ENCODE measurements at places on chromosomes 1 and 21. TPM values are rescaled to one million over a fixed set of nuclear protein-coding genes. Genes with fewer than 3 reads are reported as not detected.

DNA sequence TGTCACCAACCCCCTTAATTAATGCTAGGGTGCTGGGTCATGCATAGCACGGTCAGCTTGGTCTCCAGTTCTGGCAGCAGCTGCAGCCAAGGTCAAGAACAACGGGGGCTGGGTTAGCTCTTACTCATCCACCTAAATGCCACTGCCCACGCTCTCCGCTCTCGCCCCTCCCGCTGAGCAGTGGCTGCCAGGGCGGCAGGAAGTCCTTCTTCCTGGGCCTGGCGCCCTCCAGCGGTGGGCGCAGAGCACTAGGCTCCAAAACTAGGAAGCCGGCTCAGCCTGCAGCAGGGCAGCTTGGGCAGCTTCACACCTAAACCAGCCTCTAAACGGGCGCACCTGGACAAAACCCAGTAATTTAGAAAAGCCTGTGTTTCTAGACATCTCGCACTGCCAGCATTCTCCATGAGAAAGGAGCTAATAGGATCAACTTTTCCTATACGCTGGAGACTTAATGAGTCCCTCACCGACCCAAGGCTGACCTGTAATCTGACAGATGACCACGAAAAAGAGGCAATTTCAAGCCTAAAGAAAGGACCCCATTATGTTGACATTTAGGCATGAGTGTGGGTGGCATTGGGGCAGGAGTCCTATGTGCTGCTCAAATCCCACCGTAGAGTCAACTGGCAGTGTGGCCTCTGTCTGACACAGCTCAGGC is 78.4 kb upstream of the LRRN2 start:
- H3K27ac ChIP-seq: no peak overlapping the region
- H3K4me1 ChIP-seq: peaks cover 7% of the 10 kb centered on the region
- H3K36me3 ChIP-seq: no peaks in the 10 kb centered on the region

DNA sequence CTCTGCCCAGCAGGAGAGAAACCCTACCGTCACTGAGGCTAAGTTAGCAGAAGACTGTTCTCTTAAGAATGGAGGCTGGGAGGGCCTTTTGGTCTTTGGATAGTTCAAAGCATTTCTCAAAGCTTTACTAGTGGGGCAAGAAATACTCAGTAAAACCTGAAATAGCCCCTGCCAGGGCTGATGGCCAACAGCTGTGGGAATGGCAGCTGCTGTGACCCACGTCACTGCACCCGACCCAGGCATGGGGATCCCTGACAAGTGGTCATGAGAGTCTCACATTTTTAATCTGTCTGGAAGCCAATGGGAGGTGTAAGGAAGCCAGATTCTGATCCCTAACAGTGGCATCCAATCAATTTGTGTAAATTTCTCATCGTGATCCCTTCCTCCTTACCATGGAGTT is 44.5 kb upstream of the ENAH start:
- H3K27ac ChIP-seq: no peak overlapping the region
- H3K4me3 ChIP-seq: no peak overlapping the region
- H3K27me3 ChIP-seq: peaks cover 3% of the 10 kb centered on the region
- H3K4me1 ChIP-seq: peaks cover 3% of the 10 kb centered on the region

DNA sequence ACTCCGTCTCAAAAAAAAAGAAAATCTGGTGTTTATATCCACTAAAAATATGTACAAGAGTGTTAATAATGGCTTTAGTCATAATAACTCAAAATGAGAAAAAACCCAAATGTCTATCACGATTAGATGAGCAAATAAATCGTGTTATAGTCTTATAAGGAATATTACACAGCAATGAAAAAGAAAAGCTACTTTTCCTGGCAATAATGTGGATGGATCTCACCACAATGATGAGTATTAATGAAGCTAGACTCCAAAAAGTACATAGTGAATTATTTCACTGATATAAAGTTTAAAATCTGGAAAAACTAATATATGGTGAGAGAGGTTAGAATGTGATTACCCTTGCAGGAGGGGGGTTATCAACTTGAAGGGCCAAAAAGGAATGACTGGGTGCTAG is 9.7 kb downstream of the CD244 start:
- no peaks in the 10 kb centered on the region for H3K27me3 ChIP-seq
- DNase-seq: no peak

DNA sequence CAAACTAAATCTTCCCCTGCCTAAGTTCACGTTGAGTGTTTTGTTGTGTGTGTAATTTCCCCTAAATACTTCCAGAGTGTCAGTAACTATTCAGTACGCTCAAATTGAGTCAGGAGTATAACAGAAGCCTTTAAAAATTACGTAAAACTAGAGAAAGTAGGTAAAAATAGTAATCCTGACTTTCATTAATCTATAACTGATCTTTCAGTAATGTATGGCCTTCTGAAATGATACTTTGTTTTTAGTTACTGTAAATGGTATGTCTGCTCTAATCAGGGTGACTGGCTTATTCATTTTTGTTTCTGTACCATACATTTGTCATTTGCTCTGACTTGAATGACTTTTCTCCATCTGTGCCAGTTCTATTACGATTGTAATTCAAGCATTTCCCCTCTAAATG is 29.4 kb downstream of the MIER1 start:
- H3K27ac ChIP-seq: no peak overlapping the region
- no peak for DNase-seq
- peaks cover 11% of the 10 kb centered on the region for H3K36me3 ChIP-seq
- no peaks in the 10 kb centered on the region for H3K27me3 ChIP-seq
- no peak overlapping the region for H3K4me3 ChIP-seq
- H3K4me1 ChIP-seq: no peaks in the 10 kb centered on the region

GRCh38 chr1:30134466-30135217 is 588.7 kb downstream of the MATN1 start:
- peaks cover 21% of the 10 kb centered on the region for H3K27me3 ChIP-seq
- H3K4me3 ChIP-seq: no peak overlapping the region
- H3K4me1 ChIP-seq: peaks cover 2% of the 10 kb centered on the region
- H3K36me3 ChIP-seq: no peaks in the 10 kb centered on the region

DNA sequence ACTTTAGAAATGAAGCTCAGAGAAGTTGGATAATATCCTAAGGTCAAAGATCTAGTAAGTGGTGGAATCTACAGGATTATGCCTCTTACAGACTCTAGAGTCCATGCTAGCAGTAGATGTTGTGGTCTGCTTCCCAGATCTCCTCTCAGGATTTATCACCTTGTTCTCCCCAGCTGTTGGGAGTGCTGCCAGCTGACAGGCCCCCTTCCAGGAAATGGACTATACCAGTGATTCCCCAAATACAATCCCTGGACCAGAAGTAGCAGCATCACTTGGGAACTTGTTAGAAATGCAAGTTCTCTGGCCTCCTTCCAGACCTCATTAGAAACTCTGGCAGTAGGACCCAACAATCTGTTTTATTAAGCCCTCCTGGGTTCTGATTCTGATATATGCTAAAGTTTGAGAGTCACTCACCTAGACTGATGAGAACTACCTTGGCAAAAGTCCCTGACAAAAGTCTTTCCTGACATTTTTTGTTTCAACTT is 24.5 kb upstream of the NTNG1 start:
- DNase-seq: no peak
- no peaks in the 10 kb centered on the region for H3K36me3 ChIP-seq
- H3K27me3 ChIP-seq: no peaks in the 10 kb centered on the region

GRCh38 chr1:71787699-71788098 is 494.6 kb downstream of the NEGR1 start:
- H3K27ac ChIP-seq: no peak overlapping the region
- H3K36me3 ChIP-seq: no peaks in the 10 kb centered on the region
- H3K4me1 ChIP-seq: peaks cover 2% of the 10 kb centered on the region

DNA sequence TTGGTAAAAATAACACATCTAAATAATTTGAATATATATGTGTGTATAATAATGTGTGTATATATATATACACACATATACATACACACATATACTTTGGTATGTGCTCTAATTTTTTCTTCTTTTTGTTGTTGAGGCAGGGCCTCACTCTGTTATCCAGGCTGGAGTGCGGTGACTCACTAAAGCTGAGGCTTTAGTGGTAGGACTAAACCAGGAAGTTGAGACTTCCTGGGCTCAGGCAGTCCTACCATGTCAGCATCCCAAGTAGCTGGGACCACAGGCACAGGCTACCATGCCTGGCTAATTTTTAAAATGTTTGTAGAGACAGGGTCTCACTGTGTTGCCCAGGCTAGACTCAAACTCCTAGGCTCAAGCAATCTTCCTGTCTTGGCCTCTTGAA is 46.7 kb upstream of the CXADR start:
- no peak overlapping the region for H3K27ac ChIP-seq
- DNase-seq: no peak
- no peak overlapping the region for H3K4me3 ChIP-seq
- H3K4me1 ChIP-seq: peaks cover 9% of the 10 kb centered on the region
- no peaks in the 10 kb centered on the region for H3K36me3 ChIP-seq

GRCh38 chr1:159914252-159915018 is 10.9 kb downstream of the TAGLN2 start:
- H3K36me3 ChIP-seq: peaks cover 16% of the 10 kb centered on the region
- no peak for DNase-seq
- H3K4me1 ChIP-seq: peaks cover 71% of the 10 kb centered on the region
- no peaks in the 10 kb centered on the region for H3K27me3 ChIP-seq
- H3K27ac ChIP-seq: peak overlapping the region; percentile 85

DNA sequence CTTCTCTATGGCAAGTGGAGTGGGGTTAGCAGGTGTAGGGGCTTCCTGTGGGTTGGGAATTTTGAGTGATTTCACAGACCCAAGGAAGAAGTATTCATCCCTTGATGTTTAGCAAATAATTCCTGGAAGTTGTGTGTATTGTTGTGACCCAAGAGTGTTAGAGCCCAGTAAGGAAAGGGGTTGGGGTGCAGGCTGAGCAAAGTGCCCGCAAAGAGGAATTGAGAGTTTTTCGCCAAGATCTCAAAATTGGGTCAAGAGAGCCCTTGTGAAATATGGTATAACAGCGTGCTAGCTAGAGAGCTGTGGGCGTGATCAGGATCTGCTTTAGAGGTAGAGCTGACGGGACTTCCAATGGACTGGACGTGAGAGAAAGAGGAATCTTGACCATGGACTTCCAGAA is 73.0 kb upstream of the LAPTM5 start:
- H3K4me1 ChIP-seq: peaks cover 1% of the 10 kb centered on the region
- no peak overlapping the region for H3K27ac ChIP-seq
- H3K36me3 ChIP-seq: no peaks in the 10 kb centered on the region
- peaks cover 13% of the 10 kb centered on the region for H3K27me3 ChIP-seq
- no peak overlapping the region for H3K4me3 ChIP-seq

Gene OR2L13
- total RNA-seq: not detected

DNA sequence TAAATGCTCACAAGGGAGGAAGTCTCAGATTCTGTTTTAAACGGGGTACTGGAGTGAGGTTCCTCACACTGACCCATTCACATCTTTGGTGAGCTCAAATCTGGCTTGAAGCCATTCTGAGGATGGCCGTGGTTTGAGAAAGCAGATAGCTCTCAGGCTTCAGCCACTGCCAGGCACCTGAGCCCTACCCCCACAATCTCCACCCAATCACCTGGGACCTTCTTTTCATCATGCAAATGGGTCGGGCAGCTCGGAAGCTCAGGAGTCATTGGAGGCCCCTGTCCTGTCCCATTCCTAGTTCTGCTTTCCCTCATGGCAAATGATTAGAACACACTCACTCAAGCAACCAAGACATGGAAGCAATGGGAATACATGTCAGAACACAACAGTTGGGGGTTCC is 141.4 kb upstream of the ETS2 start:
- H3K4me1 ChIP-seq: peaks cover 4% of the 10 kb centered on the region
- no peak overlapping the region for H3K27ac ChIP-seq
- no peak overlapping the region for H3K4me3 ChIP-seq
- no peak for DNase-seq
- H3K36me3 ChIP-seq: no peaks in the 10 kb centered on the region

Data from progenitor cell of endocrine pancreas (in vitro differentiated cells).